ENCODE measurements at places on chromosomes 7 and 10.
A peak's percentile ranks its signal among the peaks of the same experiment; 100 is the strongest.

- no peak for DNase-seq
These were observed 8.2 kb upstream of the RET start for GRCh38 chr10:43068471-43069210.

- DNase-seq, result peak; percentile 76
These were observed 99.4 kb downstream of the CTBP2 start for GRCh38 chr10:125060826-125061556.

DNA sequence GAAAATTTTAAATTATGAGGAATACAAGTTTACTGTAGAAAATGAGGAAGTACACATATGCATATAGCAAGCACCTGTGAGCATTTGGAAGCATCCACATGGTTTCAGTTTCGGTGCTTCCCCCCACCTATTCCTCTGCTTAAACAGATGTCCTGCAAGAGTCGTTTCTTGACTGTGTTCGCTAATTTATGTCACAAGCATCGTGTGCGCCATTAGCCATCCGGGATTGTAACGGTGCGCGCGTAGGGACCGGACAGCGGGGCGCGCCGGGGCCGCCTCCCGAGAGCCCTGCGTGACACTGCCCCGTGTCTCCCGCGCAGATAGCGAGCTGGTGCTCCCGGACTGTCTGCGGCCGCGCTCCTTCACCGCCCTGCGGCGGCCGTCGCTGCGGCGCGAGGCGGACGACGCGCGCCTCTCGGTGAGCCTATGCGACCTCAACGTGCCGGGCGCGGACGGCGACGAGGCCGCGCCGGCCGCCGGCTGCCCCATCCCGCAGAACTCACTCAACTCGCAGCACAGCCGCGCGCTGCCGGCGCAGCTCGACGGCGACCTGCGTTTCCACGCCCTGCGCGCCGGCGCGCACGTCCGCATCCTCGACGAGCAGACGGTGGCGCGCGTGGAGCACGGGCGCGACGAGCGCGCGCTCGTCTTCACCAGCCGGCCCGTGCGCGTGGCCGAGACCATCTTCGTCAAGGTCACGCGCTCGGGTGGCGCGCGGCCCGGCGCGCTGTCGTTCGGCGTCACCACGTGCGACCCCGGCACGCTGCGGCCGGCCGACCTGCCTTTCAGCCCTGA, 90.9 kb downstream of the NEURL1 start:
- DNase-seq, result peak; percentile 42

DNA sequence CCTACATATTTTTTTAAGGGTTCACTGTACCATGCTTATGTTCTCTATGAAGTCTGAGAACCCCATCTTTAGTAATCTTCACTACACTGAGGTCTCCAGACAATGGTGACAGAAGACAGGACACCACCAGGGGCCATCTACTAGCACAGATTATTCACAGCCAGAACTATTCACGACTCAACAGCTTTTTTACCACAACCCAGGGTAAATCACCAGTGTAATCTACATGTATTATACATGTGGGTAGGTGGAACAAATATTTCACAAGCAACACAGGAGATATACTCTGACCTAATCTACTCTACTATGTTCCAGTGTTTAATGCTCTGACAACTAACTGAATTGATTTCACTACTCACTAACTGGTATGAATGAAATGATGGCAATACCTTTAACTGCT, 136.1 kb downstream of the ELMO1 start:
- DNase-seq, result no peak

- no peak for DNase-seq
These were observed 4.0 kb downstream of the UNC5B start for GRCh38 chr10:71216363-71216695.

GRCh38 chr10:24180891-24181290, 28.0 kb upstream of the KIAA1217 start:
- DNase-seq, result no peak

GRCh38 chr7:138287549-138287948, 172.5 kb upstream of the TRIM24 start:
- no peak for DNase-seq

GRCh38 chr10:6498771-6499170, 81.3 kb downstream of the PRKCQ start:
- peak; percentile 45 for DNase-seq

GRCh38 chr7:91034459-91035368, 229.5 kb upstream of the FZD1 start:
- peak; percentile 63 for DNase-seq

DNA sequence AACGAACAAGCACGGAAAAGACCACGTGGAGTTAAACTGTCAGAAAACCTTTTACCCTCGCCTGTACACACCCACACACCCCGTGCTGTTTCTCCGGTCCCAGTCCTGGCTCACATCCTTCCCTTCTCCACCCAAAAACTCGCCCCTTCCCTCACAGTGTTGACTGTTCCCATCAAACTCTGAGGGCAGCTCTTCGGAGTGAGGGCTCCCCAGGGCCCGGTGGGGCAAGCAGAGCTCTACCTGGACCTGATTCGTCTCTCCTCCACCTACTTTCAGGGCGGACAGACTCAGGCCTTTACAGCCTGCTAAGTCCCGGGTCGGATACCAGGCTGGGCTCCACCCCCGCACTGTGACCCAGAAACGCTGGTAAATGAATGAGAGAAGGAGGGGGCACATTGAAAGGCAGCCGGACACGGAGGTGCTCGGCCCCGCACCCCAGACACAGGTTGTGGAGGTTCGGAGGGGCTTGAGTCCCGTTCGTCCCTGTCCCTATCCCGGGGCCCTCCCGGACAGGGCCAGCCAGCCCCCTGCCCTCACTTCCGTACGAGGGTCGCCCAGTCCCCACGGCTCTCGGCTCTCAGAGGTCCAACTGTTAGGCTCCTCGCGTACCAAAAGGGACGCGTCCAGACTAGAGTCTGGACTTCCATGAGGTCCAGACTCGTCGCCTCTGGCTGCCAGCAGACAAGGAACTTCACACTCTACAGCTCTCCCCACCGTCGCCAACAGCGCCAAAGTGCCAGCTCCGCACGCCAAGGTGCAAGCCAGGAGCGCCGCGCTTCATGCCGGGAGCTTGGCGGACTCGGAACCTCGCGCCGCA, 31.7 kb upstream of the ASL start:
- peak; percentile 43 for DNase-seq

GRCh38 chr10:123297175-123297574, 143.0 kb downstream of the BUB3 start:
- no peak for DNase-seq

- peak; percentile 2 for DNase-seq
These were observed 1.3 kb downstream of the PTPRZ1 start for GRCh38 chr7:121874298-121874697.

GRCh38 chr10:112510384-112510783, 63.4 kb downstream of the VTI1A start:
- DNase-seq, result no peak

- DNase-seq, result no peak
These were observed 15.4 kb downstream of the RBM20 start for GRCh38 chr10:110659558-110659957.

GRCh38 chr10:87861566-87861952, 1.8 kb downstream of the KLLN start:
- peak; percentile 94 for DNase-seq

GRCh38 chr10:100780324-100780723, 34.9 kb downstream of the PAX2 start:
- no peak for DNase-seq

DNA sequence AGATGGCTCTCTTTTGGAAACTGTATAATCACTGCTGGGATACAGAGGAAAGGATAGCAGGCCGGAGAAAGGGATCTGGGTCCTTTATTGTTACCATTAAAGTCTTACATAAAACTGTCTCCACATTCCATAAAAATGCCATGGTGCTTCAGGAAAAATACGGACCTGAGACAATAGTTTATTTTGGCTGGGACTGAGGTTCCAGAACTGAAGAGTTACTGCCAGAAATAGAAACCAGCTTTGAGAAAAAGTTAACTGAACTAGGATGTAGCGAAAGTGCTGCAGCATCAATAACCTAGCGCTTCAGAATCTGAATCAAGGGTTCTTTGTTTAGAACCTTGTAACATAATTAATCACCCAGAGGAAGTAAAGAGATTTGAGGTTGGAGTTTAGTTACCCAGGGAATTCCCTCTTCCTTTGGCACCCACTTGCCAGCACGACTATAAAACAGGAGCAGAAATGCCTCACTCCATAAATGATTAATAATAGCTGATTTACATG, 38.0 kb downstream of the MEOX2 start:
- DNase-seq, result peak; percentile 7

GRCh38 chr10:28669227-28670173, 7.8 kb upstream of the BAMBI start:
- no peak for DNase-seq

GRCh38 chr10:35605191-35605590, at the start of gene GJD4:
GJD4 (plus strand) TSS chr10:35605341; CDS start chr10:35605568, 227 bp downstream.
- no peak for DNase-seq

GRCh38 chr10:113290137-113290536, 262.7 kb upstream of the HABP2 start:
- DNase-seq, result no peak

DNA sequence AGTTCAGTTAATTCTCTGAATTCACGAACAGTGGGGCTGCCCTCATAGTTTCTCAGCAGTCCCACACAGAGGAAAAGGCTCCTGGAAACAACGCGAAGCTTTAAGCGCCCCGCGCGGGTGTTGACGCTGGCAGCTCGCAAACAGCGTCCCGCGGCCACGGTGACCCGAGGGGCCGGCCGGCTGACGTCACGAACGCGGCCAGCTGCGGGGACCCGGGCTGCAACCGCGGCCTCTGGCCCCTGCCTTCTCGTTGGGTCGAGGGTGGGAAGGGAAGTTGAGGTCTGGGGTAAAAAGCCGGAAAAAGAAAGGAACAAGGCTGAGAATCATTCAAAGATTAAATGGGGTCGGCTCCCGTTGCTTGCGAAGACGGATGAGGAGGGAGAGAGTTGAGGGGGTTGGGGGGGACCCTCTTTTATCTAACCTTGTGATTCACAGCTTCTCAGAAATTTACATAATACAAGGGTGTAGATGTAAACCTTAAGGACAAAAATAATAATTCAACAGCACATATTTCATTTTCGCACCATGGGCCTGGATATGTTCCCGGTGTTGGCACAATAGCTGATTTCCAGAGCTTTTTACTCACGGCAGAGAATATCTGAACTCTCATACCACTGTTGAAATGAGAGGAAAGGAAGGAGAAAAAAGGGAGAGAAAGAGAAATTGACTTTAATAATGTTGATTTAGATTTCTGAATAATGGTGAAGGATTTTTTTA, 7.3 kb upstream of the FEZF1 start:
- no peak for DNase-seq

DNA sequence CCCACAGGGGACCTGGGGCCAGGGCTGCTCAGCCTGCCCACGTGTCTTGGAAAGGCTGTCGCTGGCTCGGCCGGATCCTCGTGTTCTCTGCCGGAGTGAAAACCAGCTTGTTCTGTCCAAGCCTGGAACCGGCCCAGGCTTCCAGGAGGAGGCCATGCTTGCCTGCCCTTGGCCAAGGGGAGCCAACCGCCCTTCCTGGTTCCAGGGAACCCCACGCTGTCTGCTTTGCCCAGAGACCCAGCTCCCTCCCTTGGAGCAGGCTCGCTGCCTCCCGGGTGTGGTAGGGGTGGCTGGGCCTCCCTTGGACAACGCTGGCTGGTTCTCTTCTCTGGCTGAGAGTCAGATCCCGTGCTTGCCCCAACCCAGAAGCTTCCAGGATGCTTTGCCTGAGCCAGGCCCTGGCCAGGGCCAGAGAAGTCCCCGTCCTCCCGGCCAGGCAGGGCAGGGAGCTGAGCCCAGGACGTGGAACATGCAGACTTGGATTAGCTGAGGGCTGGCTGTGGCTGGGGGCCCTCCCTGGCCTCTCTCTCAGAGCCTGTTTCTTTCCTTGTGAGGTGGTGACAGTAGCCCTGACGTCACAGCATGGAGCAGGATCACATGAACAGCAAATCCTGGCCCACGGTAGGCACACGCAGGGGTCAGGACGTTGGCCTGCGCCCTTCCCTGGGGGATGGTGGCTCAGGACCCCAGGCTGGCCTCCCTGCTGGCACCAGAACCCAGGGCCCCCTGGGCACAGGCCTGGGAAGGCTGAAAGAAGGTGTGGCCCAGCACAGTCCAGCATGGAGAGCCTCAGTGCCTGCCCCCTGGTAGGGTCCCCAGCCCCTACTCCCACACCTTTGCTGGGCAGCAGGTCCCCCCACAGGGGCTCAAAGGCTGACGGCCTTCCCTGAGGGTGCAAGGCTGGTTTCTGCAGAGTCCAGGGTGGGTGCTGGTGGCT, 67.5 kb downstream of the PWWP2B start:
- DNase-seq, result no peak

GRCh38 chr10:131656431-131656841, 244.4 kb upstream of the PPP2R2D start:
- no peak for DNase-seq

GRCh38 chr7:3501671-3502070, 200.6 kb downstream of the SDK1 start:
- DNase-seq, result no peak

- peak; percentile 68 for DNase-seq
These were observed 99.4 kb upstream of the TMEM106B start for GRCh38 chr7:12111422-12112405.

- DNase-seq, result peak; percentile 4
These were observed 159.1 kb downstream of the GFRA1 start for GRCh38 chr10:116113721-116114501.

- no peak for DNase-seq
These were observed 71.9 kb upstream of the SRRM3 start for GRCh38 chr7:76129836-76130235.

DNA sequence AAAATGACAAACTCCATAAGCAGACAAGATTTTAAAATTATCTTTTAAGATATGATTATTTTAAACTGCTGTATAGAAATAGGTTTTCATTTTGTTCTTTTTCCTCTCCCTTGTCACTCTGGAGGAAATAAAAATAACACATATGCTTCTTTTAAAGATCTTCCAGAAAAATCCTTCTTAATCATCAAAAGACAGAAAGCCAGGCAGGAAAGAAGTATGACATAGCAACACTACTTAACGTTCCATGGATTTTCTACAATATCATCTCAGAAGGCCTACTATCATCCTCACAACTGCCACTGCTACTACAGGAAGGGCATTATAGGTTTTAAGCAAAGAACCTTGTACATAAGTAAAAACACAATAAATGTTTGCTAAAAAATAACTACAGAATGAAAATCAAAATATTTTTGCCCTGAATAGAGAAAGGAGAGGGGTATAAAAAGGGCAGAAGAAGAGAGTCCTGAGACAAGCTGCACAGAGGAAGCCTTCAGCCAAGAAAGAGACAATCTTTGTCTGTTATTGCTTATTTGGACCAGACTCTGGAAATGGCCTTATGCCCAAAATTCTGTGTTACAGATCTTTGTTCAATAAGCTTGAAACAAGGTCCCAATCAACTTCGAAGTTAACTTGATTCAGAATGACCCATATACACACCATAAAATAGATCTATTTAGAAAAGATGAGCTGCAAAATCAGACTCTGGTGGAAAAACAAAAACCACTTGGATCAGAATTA, 67.8 kb downstream of the ABI1 start:
- DNase-seq, result no peak

- DNase-seq, result peak; percentile 57
These were observed 152.4 kb downstream of the DGKI start for GRCh38 chr7:137694405-137694804.

GRCh38 chr10:36676321-36676720, 449.1 kb upstream of the ANKRD30A start:
- DNase-seq, result no peak

Data from epithelial cell of esophagus (primary cell).